Glutamatergic neuron (in vitro differentiated cells): ENCODE measurements at places on chromosomes 7 and 10.
A peak's percentile ranks its signal among the peaks of the same experiment; 100 is the strongest.

- no peak overlapping the region for H3K4me3 ChIP-seq
- H3K27me3 ChIP-seq = no peaks in the 10 kb centered on the region
- DNase-seq = no peak
- no peak overlapping the region for H3K27ac ChIP-seq
- H3K4me1 ChIP-seq = peaks cover 11% of the 10 kb centered on the region
- peaks cover 5% of the 10 kb centered on the region for H3K36me3 ChIP-seq
These were observed 43.1 kb downstream of the MINPP1 start for GRCh38 chr10:87547734-87548311.

GRCh38 chr7:23246555-23246954, at the start of gene GPNMB:
Gene GPNMB, plus strand, starts transcription at chr7:23246775. Its CDS starts 83 bp downstream, at chr7:23246858.
- DNase-seq = no peak
- peaks cover 13% of the 10 kb centered on the region for H3K36me3 ChIP-seq
- no peak within 1 kb of the TSS for H3K4me3 ChIP-seq

- no peak overlapping the region for H3K4me3 ChIP-seq
- peaks cover 5% of the 10 kb centered on the region for H3K36me3 ChIP-seq
- no peak overlapping the region for H3K27ac ChIP-seq
These were observed 44.6 kb downstream of the UBE2H start for GRCh38 chr7:129908181-129908580.

GRCh38 chr10:56583316-56583715, 222.3 kb upstream of the ZWINT start:
- peaks cover 3% of the 10 kb centered on the region for H3K27me3 ChIP-seq
- H3K27ac ChIP-seq = no peak overlapping the region
- no peaks in the 10 kb centered on the region for H3K36me3 ChIP-seq
- H3K4me1 ChIP-seq = peaks cover 22% of the 10 kb centered on the region
- H3K4me3 ChIP-seq = no peak overlapping the region

GRCh38 chr7:110075450-110075849, 1015.5 kb upstream of the LRRN3 start:
- no peak for DNase-seq
- H3K27me3 ChIP-seq = no peaks in the 10 kb centered on the region
- H3K36me3 ChIP-seq = no peaks in the 10 kb centered on the region

- peaks cover 4% of the 10 kb centered on the region for H3K27me3 ChIP-seq
- no peaks in the 10 kb centered on the region for H3K36me3 ChIP-seq
- H3K27ac ChIP-seq = no peak overlapping the region
- no peaks in the 10 kb centered on the region for H3K4me1 ChIP-seq
These were observed 23.5 kb downstream of the UPP1 start for GRCh38 chr7:48112401-48113165.

GRCh38 chr7:139714163-139714901, 63.5 kb downstream of the HIPK2 start:
- peak overlapping the region; percentile 7 for H3K4me3 ChIP-seq
- peaks cover 20% of the 10 kb centered on the region for H3K36me3 ChIP-seq
- peaks cover 14% of the 10 kb centered on the region for H3K4me1 ChIP-seq
- DNase-seq = peak; percentile 36
- no peak overlapping the region for H3K27ac ChIP-seq
